ENCODE measurements at places on chromosomes 12 and 14.
A peak's percentile ranks its signal among the peaks of the same experiment; 100 is the strongest.

DNA sequence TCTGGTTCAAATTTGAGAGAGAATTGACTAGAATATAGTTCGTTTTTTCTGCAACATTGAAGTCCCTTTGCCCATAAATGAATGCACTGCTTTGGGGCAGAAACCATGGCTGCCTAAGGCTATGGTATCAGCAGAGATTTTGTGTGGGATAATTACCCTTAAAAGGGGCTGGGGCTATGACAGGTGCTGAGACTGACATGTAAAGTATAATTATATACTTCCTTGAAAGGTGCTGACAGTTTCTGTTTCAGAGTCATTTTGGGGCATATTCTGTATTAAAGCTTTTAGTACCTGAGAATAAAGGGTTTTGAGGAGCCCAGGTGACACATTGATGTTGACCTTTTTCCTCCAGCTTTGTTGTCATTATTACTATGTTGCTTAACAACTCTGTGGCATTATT lies 150.3 kb upstream of the PTPRQ start:
- DNase-seq = no peak

- no peak for DNase-seq
Measured at GRCh38 chr12:21580748-21581516, 23.7 kb downstream of the GYS2 start.

- no peak for DNase-seq
Measured at GRCh38 chr14:63918411-63918810, 65.6 kb downstream of the SYNE2 start.

DNA sequence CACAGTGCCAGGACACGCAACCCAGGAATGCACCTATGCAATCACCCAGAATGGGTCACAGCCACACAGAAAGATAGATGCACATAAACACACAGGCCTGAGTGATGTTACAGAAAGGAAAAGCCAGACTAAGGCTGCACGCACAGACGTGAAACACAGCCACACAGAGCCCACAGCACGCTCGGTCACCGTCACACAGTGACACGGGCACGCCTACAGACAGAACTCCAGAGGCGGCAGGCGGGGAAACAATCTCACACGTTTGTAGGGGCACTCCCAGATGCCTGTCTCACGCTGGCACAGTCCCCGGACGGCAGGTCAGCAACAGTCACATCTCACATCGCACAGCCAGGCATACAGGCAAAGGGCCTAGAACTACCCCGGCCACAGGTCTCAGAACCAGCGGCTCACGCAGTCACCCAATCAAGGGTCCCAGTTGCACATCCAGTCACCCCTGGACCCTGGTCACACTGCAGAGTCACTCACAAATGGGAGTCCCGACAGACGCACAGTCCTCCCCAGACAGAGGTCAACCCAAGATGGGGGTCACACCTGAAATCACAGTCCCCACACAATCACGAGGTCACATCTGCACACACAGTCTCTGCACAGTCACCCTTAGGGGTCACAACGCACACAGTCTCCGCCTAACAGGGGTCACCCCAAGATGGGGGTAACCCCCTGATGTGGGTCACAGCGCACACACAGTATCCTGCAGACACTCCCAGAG lies 790 bp downstream of the SSH1 start:
- peak; percentile 32 for DNase-seq

- DNase-seq = no peak
Measured at GRCh38 chr14:83162361-83162929, 1628.8 kb upstream of the SEL1L start.

All from amygdala (tissue), 56 donors.